GM23248 (cell line): ENCODE measurements at places on chromosomes 11 and 22. TPM values are rescaled to one million over a fixed set of nuclear protein-coding genes. Genes with fewer than 3 reads are reported as not detected.

The RIBC2 gene
- 0.25 and 0.32 TPM in 2 replicates for total RNA-seq

The APOL4 gene
- not detected in 2 replicates for total RNA-seq

The MAP6 gene
- 5.2 and 9.9 TPM in 2 replicates for total RNA-seq

The MPZL3 gene
- 1.3 and 2.4 TPM in 2 replicates for total RNA-seq

The ROBO3 gene
- total RNA-seq = 10.5 and 12.1 TPM in 2 replicates

The ABCC8 gene
- not detected in 2 replicates for total RNA-seq

The IFTAP gene
- total RNA-seq = 11.3 and 27.5 TPM in 2 replicates

The DDI1 gene
- total RNA-seq = not detected in 2 replicates

The DTX4 gene
- total RNA-seq = 0.22 and 0.38 TPM in 2 replicates

The NPAS4 gene
- total RNA-seq = not detected in 2 replicates

The PIWIL4 gene
- 1.2 and 2.8 TPM in 2 replicates for total RNA-seq

- H3K27ac ChIP-seq = peak overlapping the region; percentile 29; the same call in 1 of the 2 replicates
- peak; percentile 72 for DNase-seq
- no peaks in the 10 kb centered on the region for H3K36me3 ChIP-seq
- H3K4me1 ChIP-seq = peaks cover 13% of the 10 kb centered on the region
- no peaks in the 10 kb centered on the region for H3K27me3 ChIP-seq
- no peak overlapping the region for H3K4me3 ChIP-seq
Measured at GRCh38 chr11:6201481-6201880, 2.5 kb downstream of the OR52W1 start.

DNA sequence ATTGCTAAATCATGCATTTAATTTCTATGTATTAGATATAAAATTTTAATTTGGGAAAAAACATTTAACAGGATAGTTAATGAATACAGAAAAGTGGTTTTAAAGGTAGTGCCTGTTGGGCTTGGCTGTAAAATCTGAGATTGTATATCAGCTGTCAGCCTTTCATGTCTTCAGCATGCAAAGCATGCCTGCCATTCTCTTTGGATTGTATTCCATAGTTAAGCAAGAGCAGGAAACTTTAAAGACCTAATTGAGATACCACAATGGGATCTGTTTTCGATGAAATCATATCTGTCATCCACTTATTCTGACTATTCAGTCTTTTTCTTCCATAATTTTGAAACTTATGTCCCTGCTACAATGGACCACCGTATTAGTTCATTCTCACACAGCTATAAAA is 451.0 kb upstream of the DDI1 start:
- H3K4me3 ChIP-seq = no peak overlapping the region
- H3K36me3 ChIP-seq = no peaks in the 10 kb centered on the region
- DNase-seq = no peak
- no peak overlapping the region for H3K27ac ChIP-seq
- no peaks in the 10 kb centered on the region for H3K27me3 ChIP-seq

GRCh38 chr11:75195167-75195962 is 44.5 kb downstream of the SLCO2B1 start:
- H3K27ac ChIP-seq = no peak overlapping the region
- peaks cover 44% of the 10 kb centered on the region for H3K27me3 ChIP-seq
- no peak overlapping the region for H3K4me3 ChIP-seq
- H3K4me1 ChIP-seq = no peaks in the 10 kb centered on the region

DNA sequence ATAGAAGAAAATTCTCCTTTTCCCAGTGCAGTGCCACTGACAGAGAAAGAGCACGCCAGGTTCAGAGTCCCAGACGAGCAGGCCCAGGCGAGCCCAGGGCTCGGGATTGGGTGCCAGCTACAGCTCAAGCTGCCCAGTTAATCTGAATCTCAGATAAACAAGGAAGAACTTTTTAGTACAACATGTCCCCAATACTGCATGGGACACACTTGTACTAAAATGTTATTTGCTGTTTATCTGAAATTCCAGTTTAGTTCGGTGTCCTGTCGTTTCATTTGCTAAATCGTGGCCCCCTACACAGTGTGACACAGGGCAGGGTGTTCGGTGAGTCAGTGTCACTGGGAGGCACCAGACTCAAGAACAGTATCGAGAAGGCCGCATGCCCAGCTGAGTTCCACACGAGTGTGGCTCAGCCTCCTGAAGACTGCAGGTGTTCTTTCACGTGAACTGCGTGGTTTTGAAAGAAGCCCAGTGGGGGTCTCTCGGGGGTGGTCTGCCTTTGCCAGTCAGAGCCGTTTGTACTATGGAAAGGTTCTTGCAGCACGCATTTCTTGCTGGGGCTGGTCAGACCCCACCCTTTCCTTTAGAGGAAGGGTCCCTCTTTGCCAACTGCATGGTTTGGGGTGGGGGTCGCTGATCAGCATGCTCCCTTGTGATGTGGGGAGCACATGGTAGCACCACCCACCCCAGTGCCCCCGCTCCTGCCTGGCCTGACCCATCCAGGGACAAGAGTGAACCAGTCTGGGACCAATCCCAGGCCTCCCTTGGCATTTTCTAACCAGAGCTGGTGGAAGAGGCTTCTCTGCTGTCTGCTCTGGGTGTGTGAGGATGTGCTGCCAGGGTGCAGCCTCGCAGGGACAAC is 115.6 kb upstream of the B3GAT1 start:
- H3K36me3 ChIP-seq = no peaks in the 10 kb centered on the region
- no peaks in the 10 kb centered on the region for H3K4me1 ChIP-seq
- H3K27me3 ChIP-seq = no peaks in the 10 kb centered on the region
- H3K27ac ChIP-seq = no peak overlapping the region

DNA sequence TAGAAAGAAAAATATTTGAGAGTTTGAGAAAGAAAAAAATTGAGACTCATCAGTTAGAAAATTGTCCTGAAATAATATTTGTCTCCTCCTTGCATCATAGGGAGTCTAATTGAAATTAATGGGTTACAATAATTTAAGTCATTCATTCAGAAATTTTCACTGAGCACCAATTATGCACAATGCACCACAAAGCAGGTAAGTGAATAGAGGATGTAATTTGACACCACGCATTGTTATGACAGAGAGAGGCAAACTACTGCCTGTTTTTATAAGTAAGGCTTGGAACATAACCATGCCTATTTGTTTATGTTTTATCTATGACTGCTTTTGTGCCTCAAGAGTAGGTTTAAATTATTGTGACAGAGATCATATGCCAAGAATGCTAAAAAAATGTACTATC is 537.9 kb upstream of the FAT3 start:
- H3K4me3 ChIP-seq = no peak overlapping the region
- H3K36me3 ChIP-seq = no peaks in the 10 kb centered on the region
- H3K27ac ChIP-seq = no peak overlapping the region
- H3K27me3 ChIP-seq = no peaks in the 10 kb centered on the region
- H3K4me1 ChIP-seq = no peaks in the 10 kb centered on the region
- no peak for DNase-seq

GRCh38 chr11:112176077-112176476 is 765 bp downstream of the BCO2 start:
- no peak overlapping the region for H3K4me3 ChIP-seq
- peaks cover 28% of the 10 kb centered on the region for H3K4me1 ChIP-seq
- H3K27me3 ChIP-seq = no peaks in the 10 kb centered on the region
- no peak overlapping the region for H3K27ac ChIP-seq
- no peak for DNase-seq

DNA sequence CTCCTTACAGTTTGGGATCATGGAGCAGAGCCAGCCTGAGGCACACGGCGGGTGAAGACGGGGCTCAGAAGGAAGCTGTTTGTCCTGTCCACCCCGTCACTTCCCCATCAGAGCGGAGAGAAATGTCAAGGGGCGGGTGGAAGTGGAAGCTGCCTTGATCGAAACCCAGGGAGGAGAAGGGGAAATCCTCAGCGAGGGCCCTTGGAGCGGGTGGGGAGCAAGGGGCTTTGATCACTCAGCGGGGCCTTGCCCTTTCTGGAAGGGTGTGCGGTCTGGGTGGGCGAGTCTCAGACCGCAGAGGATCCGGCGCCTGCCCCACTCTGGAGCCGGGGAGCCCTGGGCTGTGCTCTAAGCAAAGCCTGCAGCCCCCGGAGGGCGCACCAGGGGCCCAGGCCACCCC is 320.4 kb downstream of the NTM start:
- no peaks in the 10 kb centered on the region for H3K36me3 ChIP-seq
- H3K27me3 ChIP-seq = no peaks in the 10 kb centered on the region
- H3K4me1 ChIP-seq = no peaks in the 10 kb centered on the region
- H3K4me3 ChIP-seq = no peak overlapping the region
- no peak for DNase-seq
- no peak overlapping the region for H3K27ac ChIP-seq

DNA sequence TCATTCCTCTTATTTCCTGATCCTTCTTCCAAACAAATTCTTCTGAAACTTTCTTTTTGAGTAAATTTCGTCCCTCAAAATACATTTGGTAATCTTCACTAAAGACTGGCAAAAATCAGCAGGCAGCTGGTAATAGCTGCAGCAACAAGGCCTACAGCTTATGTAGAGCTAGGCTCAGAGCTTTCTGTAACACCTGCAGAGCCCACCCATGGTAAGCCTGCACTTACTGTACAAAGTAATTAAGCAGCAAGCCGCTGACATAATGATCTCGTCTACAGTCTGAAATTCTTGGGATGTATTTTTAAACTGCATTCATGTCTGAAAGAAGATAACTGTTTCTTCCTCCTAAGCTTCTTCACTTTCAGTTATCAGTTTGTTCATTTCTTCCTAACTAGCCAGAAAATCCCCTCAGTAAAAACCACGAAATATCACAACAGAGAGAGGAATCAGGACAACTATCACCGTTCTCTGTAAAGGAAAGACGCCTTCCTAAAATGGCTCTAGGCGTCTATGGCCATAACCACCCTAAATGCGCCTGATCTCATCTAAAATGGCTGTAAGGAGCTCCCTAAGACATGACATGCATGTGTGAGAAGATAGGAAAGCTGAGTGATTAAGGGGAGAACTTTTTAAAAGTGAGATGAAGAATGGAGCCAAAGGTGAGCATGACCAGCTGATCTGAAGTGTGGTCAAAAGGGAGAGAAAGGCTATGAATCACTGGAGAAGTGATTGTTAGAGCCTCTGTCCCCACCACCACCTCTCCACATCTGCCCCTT is 56.2 kb downstream of the DENND5A start:
- no peak for DNase-seq
- no peak overlapping the region for H3K4me3 ChIP-seq
- H3K27me3 ChIP-seq = no peaks in the 10 kb centered on the region
- H3K36me3 ChIP-seq = 0 out of 2 replicates have a peak, but pooled peaks cover 5% of the 10 kb centered on the region

GRCh38 chr11:18374956-18375355 is 19.4 kb upstream of the LDHA start:
- no peak overlapping the region for H3K27ac ChIP-seq
- H3K36me3 ChIP-seq = no peaks in the 10 kb centered on the region
- H3K4me1 ChIP-seq = no peaks in the 10 kb centered on the region
- no peaks in the 10 kb centered on the region for H3K27me3 ChIP-seq
- DNase-seq = no peak
- H3K4me3 ChIP-seq = no peak overlapping the region

DNA sequence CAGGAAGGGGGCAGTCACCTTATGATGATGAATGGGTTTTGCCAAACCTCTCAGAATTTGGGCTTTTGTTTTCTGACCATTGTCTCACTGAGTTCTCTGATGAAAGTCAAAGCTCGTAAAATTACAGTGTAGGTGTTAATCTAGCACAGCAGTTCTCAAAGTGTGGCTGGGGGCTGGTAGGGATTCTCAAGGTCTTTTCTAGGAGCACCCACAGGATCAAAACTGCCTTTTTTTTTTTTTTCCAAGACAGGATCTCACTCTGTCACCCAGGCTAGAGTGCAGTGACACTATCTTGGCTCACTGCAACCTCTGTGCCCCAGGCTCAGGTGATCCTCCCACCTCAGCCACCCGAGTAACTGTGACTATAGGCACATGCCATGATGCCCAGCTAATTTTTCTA is 66.1 kb downstream of the C22orf31 start:
- H3K4me1 ChIP-seq = peaks cover 9% of the 10 kb centered on the region; the same call in 1 of the 2 replicates
- no peaks in the 10 kb centered on the region for H3K27me3 ChIP-seq
- no peak overlapping the region for H3K4me3 ChIP-seq
- no peak for DNase-seq
- no peak overlapping the region for H3K27ac ChIP-seq

- peaks cover 4% of the 10 kb centered on the region; the same call in 1 of the 2 replicates for H3K4me1 ChIP-seq
- DNase-seq = no peak
- no peaks in the 10 kb centered on the region for H3K27me3 ChIP-seq
- no peak overlapping the region for H3K4me3 ChIP-seq
- H3K27ac ChIP-seq = no peak overlapping the region
- no peaks in the 10 kb centered on the region for H3K36me3 ChIP-seq
Measured at GRCh38 chr22:39147335-39148025, 5.0 kb downstream of the CBX7 start.

DNA sequence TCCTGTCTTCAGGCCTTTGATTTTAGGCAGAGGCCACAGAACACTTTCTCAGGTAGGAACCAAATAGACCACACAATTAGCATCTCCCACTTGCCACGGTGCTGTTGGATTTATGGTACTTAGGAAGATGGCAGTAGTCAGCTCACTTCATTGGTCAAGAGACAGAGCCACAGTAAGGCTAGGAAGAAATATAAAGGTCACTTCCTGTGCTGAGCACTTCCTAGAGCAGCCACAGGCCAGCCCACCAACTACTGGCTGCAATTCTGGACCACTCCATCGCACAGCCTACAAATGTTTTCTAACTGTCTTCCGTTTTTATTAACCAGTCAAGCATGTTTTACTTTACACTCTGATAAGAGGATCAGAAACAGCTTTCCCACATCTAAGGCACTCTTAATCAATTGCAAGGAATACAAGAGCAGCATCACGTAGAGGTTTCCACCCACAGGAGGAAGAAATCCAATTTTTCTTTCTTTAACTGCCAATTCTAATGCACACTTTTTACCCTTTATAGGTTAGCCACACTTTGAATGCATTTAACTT is 54.7 kb downstream of the ABTB2 start:
- H3K27ac ChIP-seq = peak overlapping the region; percentile 78
- no peaks in the 10 kb centered on the region for H3K27me3 ChIP-seq
- no peaks in the 10 kb centered on the region for H3K36me3 ChIP-seq
- H3K4me1 ChIP-seq = peaks cover 37% of the 10 kb centered on the region
- no peak overlapping the region for H3K4me3 ChIP-seq

GRCh38 chr11:65593518-65594414 is 1.8 kb downstream of the KCNK7 start:
- no peak overlapping the region for H3K27ac ChIP-seq
- H3K4me3 ChIP-seq = no peak overlapping the region
- no peaks in the 10 kb centered on the region for H3K27me3 ChIP-seq
- no peak for DNase-seq

GRCh38 chr11:117841551-117842031 is 17.0 kb upstream of the FXYD2 start:
- no peaks in the 10 kb centered on the region for H3K4me1 ChIP-seq
- no peak for DNase-seq
- H3K27ac ChIP-seq = no peak overlapping the region
- peaks cover 35% of the 10 kb centered on the region for H3K27me3 ChIP-seq

DNA sequence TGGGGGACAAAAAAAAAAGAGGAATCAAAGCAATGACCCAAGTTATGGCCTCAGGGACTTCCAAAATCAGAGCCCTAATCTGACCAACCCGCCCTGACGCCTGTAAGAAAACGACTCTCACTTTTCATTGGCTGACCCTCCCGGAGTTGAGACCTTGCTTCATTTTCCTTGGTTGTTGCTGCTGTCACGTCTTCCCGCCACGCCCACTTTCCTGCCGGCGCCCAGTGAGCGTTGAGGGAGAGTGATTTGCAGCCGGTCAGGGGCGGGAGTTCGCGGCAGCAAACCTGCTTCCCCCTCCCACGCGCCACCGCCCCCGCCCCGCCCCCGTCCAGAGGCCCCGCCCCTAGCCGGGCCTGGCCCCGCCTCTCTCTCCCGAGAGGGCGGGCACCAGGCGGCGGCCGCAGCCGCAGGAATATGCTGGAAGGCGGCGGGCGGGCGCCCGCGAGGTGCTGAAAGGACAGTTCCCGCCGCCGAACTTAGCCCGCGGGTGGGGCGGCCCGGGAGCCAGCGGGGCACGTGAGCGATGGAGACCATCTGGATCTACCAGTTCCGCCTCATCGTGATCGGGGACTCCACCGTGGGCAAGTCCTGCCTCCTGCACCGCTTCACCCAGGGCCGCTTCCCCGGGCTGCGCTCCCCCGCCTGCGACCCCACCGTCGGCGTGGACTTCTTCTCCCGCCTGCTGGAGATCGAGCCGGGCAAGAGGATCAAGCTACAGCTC is at the start of gene RAB39A:
Gene RAB39A (plus strand): TSS at position 403 of the 721 bp plus-strand sequence. CDS start 121 bp downstream, at position 524.
- H3K27me3 ChIP-seq = peaks cover 18% of the 10 kb centered on the region
- H3K4me1 ChIP-seq = no peaks in the 10 kb centered on the region
- peak; percentile 90 for DNase-seq
- H3K27ac ChIP-seq = no peak within 1 kb of the TSS
